ENCODE measurements at places on chromosomes 12 and 14.

- H3K4me3 ChIP-seq, result no peak overlapping the region
- no peak overlapping the region for H3K27ac ChIP-seq
- no peaks in the 10 kb centered on the region for H3K36me3 ChIP-seq
- H3K27me3 ChIP-seq, result peaks cover 8% of the 10 kb centered on the region
These were observed 173.2 kb downstream of the EGLN3 start for GRCh38 chr14:33777681-33778080.

- no peak overlapping the region for H3K4me3 ChIP-seq
- H3K36me3 ChIP-seq, result no peaks in the 10 kb centered on the region
- H3K4me1 ChIP-seq, result no peaks in the 10 kb centered on the region
These were observed 140.4 kb downstream of the SLC35F4 start for GRCh38 chr14:57725399-57726077.

GRCh38 chr12:53626702-53627169 lies 554 bp upstream of the ATF7 start:
- peaks cover 2% of the 10 kb centered on the region for H3K36me3 ChIP-seq
- no peak for DNase-seq
- H3K4me1 ChIP-seq, result peaks cover 27% of the 10 kb centered on the region
- peak overlapping the region; percentile 99 for H3K4me3 ChIP-seq

DNA sequence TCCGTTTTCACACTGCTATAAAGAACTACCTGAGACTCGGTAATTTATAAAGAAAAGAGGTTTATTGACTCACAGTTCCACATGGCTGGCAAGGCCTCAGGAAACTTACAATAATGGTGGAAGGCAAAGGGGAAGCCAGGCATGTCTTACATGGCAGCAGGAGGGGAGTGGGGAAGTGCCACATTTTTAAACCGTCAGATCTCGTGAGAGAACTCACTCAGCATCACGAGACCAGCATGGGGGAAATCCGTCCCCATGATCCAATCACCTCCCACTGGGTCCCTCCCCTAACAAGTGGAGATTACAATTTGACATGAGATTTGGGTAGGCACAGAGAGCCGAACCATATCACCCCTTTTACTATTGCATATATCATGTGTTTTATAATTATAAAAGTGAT lies 2.0 kb upstream of the PIGH start:
- H3K4me1 ChIP-seq, result peaks cover 20% of the 10 kb centered on the region
- no peak overlapping the region for H3K27ac ChIP-seq
- H3K4me3 ChIP-seq, result no peak overlapping the region
- H3K36me3 ChIP-seq, result peaks cover 2% of the 10 kb centered on the region
- no peak for DNase-seq
- peaks cover 5% of the 10 kb centered on the region for H3K27me3 ChIP-seq

DNA sequence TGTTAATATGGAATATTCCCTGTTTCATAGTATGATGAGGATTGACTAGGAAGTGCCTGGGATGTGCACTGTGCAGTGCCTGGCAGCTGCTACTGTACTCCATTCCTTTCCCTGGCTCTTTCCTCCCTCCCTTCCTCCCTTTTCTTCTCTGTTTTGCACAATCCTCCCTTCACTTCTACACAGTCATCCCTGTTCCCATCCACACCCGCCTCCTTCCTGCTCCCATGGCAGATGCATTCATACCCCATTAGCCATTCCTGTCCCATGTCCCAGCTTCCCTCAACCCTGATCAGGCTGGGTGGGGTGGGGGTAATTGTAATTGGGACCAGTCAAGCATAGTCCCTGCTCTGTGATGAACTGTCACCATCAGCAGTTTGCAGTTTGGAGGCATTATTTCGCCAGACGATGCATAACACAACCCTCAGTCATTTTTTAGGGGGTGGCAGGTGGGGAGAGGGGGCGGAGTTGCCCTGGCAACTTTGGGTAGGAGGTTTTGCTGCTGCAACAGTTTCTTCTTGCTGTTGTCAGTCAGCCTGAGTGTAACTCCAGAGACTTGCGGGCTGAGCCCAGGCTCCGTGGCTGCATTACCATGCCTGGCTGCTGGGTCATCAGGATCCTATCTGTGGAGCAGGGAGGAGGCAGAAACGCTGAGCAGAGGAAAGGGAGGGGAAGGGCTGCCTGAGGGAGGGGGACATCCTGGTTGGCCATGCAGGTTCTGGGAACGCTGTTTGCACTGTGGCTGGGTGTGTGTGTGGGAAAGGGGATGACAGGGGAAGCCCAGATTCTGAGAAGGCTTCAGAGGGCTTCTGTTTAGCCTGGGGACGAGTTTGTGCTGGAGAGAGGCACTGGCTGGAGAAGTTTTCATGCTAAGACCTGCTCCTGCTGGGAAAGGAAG lies 4.1 kb upstream of the KRT84 start:
- H3K4me3 ChIP-seq, result no peak overlapping the region
- no peak for DNase-seq
- H3K27ac ChIP-seq, result no peak overlapping the region
- H3K4me1 ChIP-seq, result no peaks in the 10 kb centered on the region
- H3K27me3 ChIP-seq, result peaks cover 3% of the 10 kb centered on the region

DNA sequence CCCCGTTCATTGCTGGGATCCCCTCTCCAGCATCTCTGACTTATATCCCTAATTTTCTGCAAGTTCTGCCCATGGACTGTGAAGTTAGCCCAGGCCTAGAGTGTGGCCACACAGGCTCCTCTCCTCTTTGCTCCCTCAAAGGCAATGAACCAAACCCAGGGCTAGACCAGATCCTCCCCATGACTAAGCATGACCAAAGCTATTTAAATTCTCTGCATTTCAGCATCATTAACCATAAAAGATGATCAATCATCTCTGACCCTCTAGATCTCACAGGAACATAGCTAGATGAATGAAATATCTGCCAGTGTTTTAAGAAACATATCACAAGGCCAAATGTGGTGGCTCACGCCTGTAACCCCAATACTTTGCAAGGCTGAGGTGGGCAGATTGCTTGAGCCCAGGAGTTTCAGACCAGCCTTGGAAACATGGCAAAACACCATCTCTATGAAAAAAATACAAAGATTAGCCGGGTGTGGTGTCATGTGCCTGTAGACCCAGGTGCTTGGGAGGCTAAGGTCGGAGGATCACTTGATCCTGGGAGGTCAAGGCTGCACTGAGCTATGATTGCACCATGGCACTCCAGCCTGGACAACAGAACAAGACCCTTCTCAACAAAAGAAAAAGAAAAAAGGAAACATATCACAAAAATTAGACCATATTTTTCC lies 2.2 kb upstream of the KRT3 start:
- peaks cover 6% of the 10 kb centered on the region for H3K27me3 ChIP-seq
- H3K4me1 ChIP-seq, result peaks cover 13% of the 10 kb centered on the region
- no peak for DNase-seq
- H3K27ac ChIP-seq, result no peak overlapping the region
- H3K4me3 ChIP-seq, result no peak overlapping the region

GRCh38 chr12:121060149-121061001 lies 21.3 kb upstream of the OASL start:
- peak; percentile 44 for DNase-seq
- H3K4me1 ChIP-seq, result peaks cover 14% of the 10 kb centered on the region
- H3K27ac ChIP-seq, result peak overlapping the region; percentile 95
- no peaks in the 10 kb centered on the region for H3K27me3 ChIP-seq

DNA sequence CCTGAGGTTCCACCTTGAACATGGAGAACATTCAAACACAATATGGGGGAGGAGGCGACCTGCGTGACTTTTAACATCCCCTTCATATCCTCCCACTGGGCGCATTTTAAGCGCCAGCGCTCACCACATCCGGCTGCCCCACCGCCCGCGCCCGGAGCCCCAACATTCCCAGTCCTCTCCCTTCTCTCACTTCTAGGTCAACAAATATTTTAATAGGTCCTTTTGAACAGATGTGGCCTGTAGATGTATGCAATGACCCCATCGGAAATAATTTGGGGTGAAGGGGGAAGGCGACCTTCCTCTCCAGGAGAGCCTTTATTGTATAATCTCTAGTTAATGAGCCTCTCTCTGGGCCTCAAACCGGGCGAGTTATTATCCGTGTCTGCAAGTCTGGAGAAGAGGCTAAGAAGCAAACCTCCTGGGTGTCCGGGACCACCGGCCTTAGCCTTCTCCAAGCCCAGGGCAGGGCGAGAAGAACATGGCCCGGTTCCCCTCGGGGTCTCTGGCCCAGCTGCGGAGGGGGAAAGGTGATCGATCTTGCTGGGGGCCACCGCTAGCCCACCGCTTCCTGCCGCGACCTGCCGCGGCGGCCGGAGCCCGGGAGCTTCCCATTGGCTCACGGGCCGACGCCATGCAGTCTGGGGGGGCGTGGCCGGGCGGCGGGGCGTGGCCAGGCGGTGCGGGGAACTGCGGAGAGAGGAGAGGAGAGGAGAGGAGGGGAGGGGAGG lies 83.2 kb upstream of the HMGA2 start:
- H3K4me3 ChIP-seq, result peak overlapping the region; percentile 76
- peak overlapping the region; percentile 78 for H3K27ac ChIP-seq
- peaks cover 9% of the 10 kb centered on the region for H3K4me1 ChIP-seq
- peaks cover 2% of the 10 kb centered on the region for H3K36me3 ChIP-seq
- peak; percentile 72 for DNase-seq

DNA sequence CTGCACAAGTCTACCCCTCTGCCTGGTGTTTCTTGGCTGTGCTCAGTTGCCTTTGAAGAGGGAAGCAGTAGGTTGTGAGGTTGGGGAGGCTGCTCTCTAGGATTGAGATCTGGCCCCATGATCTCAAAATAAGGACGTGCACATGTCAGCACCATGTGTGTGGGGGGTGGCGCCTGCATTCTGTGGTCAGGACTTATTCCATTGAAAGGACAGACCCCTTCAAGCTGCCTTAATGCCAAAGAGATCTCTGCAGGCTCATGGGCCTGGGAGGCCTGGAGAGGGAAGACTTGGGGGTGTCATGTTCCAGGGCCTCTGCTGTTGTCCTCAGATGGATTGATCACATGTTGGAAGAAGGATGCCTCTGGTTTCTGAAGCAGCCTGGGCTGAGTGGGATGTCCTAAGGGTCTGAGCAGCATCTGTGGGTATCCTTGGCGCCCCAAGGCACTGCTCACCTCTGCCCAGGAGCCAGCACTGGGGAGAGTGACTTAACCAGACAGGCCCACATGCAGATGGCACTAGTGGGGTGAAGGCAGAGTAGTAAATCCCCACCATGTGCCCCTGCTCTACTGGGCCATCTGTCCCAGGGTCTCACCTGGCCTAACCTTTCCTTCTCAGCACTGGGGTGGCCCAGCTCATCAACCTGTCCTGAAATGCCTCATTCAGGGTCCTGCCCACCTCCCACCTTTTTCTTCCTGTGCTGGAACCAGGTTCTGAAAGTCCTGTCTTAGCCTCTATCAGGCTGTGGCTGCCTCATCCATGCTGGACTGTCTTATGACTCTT lies 118.9 kb downstream of the ADGRD1 start:
- no peaks in the 10 kb centered on the region for H3K36me3 ChIP-seq
- H3K4me3 ChIP-seq, result no peak overlapping the region
- no peak overlapping the region for H3K27ac ChIP-seq
- no peaks in the 10 kb centered on the region for H3K4me1 ChIP-seq
- no peaks in the 10 kb centered on the region for H3K27me3 ChIP-seq

GRCh38 chr12:110766311-110767154 lies 23.8 kb upstream of the PPP1CC start:
- peaks cover under 1% of the 10 kb centered on the region for H3K36me3 ChIP-seq
- H3K27ac ChIP-seq, result no peak overlapping the region
- H3K27me3 ChIP-seq, result no peaks in the 10 kb centered on the region
- peaks cover 1% of the 10 kb centered on the region for H3K4me1 ChIP-seq
- no peak for DNase-seq

- H3K4me1 ChIP-seq, result peaks cover 15% of the 10 kb centered on the region
- no peaks in the 10 kb centered on the region for H3K27me3 ChIP-seq
- DNase-seq, result no peak
These were observed 1.2 kb downstream of the POU6F1 start for GRCh38 chr12:51216642-51217041.

GRCh38 chr14:23544511-23545447 lies 6.8 kb downstream of the ZFHX2 start:
- H3K27me3 ChIP-seq, result no peaks in the 10 kb centered on the region
- no peak overlapping the region for H3K4me3 ChIP-seq
- H3K36me3 ChIP-seq, result no peaks in the 10 kb centered on the region
- DNase-seq, result no peak
- peaks cover under 1% of the 10 kb centered on the region for H3K4me1 ChIP-seq

DNA sequence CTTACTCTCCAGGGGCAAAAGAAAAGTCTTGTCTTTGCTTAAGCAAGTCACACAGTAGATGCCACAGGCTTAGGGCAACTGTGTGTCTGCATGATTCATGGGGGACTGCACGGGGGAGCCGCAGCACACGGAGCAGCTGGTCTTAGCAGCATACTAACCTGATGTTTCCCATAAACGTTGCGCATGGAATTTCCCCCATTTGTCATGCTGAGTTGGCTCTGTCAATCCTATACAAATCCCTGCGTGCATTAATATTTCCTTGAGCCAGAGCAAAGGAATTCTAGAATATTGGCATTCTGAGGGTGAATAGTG lies 71.2 kb downstream of the SAMD4A start:
- no peak overlapping the region for H3K27ac ChIP-seq
- peaks cover 21% of the 10 kb centered on the region for H3K27me3 ChIP-seq
- peaks cover 1% of the 10 kb centered on the region for H3K4me1 ChIP-seq

GRCh38 chr14:85122690-85123089 lies 407.3 kb upstream of the FLRT2 start:
- no peaks in the 10 kb centered on the region for H3K27me3 ChIP-seq
- no peak for DNase-seq
- no peaks in the 10 kb centered on the region for H3K36me3 ChIP-seq
- H3K4me3 ChIP-seq, result no peak overlapping the region

GRCh38 chr14:90555126-90556011 lies 158.5 kb downstream of the CALM1 start:
- no peak overlapping the region for H3K4me3 ChIP-seq
- H3K27me3 ChIP-seq, result no peaks in the 10 kb centered on the region
- H3K36me3 ChIP-seq, result no peaks in the 10 kb centered on the region

- H3K27ac ChIP-seq, result no peak overlapping the region
- no peaks in the 10 kb centered on the region for H3K27me3 ChIP-seq
- no peak for DNase-seq
- peaks cover 6% of the 10 kb centered on the region for H3K4me1 ChIP-seq
- H3K36me3 ChIP-seq, result peaks cover 1% of the 10 kb centered on the region
These were observed 19.4 kb upstream of the P2RX4 start for GRCh38 chr12:121190523-121191031.

DNA sequence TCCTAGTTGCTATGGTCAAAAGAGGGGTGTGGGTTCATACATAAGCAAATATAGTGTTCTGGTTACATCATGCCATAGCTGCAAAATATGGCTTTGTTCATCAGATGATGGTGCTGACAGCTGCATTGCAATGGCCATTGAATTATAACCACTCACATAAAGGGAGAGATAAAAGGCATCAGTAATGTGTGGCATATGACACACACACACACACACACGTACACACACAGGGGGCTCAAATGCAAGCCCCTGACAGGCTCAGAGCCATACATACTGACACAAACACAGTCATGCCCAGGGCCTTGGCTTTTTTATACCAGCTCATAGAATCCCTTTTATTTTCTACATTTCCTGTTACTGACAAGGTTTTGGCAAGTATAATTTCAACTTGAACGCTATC lies 698.9 kb downstream of the BCL11B start:
- H3K27ac ChIP-seq, result no peak overlapping the region
- no peaks in the 10 kb centered on the region for H3K36me3 ChIP-seq
- H3K4me1 ChIP-seq, result no peaks in the 10 kb centered on the region
- DNase-seq, result no peak

Measured in T-helper 2 cell treated with Interferon-gamma antibody and Interleukin-4, amounts not matched to agents 5 μg/mL and 100 μg/mL, for 36 hours (primary cell).